ENCODE measurements at places on chromosomes 6 and 20.
A peak's percentile ranks its signal among the peaks of the same experiment; 100 is the strongest.

DNA sequence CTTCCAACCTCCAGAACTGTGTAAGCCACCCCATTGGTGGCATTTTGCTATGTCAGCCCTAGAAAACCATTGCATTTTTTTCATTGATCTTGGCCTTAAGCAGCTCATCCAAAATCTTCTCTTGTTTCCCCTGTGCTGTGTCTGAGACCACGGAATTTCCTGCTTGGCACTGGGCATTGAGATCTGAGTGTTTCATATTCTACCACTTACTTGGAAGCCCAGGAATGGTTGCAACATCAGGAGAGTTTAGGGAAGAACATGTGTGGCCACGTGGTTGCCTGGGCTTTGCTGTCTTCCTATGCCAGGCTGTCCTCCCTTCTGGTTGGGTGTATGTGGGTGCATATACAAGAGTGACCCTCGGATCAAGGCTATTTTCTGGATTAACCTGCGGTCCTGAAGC is 139.3 kb upstream of the PMEPA1 start:
- DNase-seq = no peak

- DNase-seq = no peak
Measured at GRCh38 chr6:138562691-138563090, 63.4 kb upstream of the NHSL1 start.

DNA sequence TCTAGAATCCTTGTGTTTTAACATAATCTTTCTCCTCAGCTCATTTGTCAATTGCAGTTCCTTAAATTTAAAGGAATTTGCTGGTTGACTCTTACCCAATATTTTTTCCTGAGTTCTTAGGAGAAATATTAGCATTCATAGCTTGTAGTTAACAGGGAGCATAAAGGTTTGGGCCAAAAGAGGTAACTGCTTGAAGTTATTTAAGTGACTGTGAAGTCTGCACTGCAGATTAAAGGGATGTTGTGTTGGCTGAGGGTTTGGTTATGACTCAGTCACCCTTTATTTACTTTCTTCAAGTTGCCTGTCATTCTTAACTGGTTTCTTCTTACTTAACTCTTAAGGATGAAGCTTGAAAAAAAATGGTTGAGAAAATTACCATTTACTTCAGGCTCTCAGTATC is 220.3 kb upstream of the LAMP5 start:
- no peak for DNase-seq

DNA sequence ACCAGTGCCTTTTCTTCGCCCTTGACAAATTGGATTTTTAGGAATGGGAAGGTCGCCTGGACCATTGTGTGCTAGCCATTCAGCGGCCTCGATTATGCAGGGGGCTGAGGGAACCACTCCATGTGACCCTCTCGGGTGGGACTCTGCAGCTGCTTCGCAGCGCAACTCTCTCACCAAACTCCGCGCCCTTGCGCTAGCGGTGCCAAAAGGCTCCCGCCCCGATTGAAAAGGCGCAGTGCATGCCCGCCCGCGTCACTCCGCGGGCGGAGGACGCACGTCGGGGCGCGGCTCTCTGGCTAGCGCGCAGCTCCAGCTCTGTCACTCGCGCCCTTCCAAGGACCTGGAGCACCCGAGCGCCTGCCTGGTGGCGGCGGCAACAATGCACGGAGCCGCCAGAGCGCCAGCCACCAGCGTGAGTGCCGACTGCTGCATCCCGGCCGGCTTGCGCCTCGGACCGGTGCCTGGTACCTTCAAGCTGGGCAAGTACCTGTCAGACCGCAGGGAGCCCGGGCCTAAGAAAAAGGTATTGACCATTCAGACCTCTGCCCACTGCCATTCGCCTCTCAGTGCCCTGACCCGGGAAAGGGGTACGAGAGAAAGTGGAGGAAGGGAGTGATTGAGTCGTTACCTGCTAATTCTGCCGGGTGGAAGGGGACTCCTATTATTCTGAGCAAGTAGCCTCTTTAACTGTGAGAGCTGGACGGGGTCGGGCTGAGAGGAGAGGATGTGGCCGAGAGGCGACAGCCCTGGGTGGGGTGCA is at the start of gene PRDM13:
Gene PRDM13 (plus strand): TSS at position 178 of the 760 bp plus-strand sequence. CDS start 202 bp downstream, at position 380.
- no peak for DNase-seq

GRCh38 chr6:13573669-13574110 is 711 bp upstream of the SIRT5 start:
- no peak for DNase-seq

DNA sequence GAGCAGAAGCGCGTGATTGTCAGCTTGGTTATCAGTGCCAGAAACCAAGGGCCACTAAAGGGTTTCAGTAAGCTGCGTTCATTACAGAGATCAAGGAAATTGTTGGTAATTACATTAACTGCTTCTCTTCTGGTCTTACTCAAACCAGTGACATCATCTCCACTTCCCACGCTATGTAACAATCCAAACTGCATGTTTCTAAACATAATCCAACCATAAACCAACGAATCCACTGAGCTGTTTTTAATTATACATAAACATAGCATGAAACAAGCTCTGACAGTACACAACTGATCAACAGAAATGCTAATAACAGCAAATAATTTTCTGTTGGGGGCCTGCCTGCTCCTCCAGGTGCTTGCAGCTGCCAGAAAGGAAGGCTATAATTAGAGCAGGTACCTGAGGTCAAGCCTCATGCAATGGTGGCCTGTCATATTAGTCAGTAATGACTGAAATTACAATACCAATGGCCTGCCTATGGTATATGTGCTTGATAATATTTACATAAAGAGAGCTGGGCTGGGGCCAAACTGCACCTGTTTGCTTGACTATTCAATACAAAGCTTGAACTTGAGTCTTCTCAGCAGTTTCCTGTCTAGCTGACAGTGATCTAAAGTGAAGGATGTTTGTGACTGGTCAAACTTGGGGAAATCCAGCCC is 40.1 kb downstream of the ILRUN start:
- peak; percentile 58 for DNase-seq

DNA sequence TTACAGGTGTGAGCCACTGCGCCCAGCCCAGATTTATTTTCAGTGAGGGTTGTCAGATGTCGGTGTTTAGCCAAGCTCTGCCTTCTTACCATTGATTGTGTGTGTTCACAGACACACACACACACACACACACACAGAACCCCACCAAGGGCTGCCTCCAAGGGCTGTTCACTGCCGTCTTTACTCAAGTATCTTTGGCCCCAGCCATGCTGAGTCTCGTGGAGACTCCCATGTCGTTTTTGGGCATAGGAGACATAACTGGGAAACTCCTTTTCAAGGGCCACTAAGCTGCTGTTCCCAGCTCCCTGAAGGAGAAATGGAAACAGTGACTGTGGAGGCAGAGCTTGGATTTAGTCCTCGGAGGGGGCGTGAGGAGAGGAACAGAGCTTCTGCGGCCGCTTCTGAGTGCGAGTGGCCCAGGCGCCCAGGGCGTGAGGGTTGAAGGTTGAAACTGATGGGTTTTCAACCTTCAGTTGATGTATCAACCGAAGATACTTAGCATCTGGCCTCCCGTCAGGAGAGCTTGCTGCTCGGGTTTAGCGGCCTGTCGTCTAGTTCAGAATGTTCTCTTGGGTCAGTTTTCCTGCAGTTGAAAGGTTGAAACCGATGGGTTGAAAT is 243.6 kb downstream of the TTLL2 start:
- no peak for DNase-seq

GRCh38 chr6:20364327-20364726 is 37.4 kb upstream of the E2F3 start:
- DNase-seq = no peak

- DNase-seq = no peak
Measured at GRCh38 chr20:7841971-7842310, 98.3 kb downstream of the HAO1 start.

- DNase-seq = peak; percentile 46
Measured at GRCh38 chr6:34791164-34791700, 651 bp upstream of the BLTP3A start.

- no peak for DNase-seq
Measured at GRCh38 chr6:120918137-120918536, 416.1 kb downstream of the TBC1D32 start.

- no peak for DNase-seq
Measured at GRCh38 chr6:116463301-116463700, 2.1 kb downstream of the CALHM6 start.

- DNase-seq = no peak
Measured at GRCh38 chr20:10654630-10655029, 19.2 kb downstream of the JAG1 start.

DNA sequence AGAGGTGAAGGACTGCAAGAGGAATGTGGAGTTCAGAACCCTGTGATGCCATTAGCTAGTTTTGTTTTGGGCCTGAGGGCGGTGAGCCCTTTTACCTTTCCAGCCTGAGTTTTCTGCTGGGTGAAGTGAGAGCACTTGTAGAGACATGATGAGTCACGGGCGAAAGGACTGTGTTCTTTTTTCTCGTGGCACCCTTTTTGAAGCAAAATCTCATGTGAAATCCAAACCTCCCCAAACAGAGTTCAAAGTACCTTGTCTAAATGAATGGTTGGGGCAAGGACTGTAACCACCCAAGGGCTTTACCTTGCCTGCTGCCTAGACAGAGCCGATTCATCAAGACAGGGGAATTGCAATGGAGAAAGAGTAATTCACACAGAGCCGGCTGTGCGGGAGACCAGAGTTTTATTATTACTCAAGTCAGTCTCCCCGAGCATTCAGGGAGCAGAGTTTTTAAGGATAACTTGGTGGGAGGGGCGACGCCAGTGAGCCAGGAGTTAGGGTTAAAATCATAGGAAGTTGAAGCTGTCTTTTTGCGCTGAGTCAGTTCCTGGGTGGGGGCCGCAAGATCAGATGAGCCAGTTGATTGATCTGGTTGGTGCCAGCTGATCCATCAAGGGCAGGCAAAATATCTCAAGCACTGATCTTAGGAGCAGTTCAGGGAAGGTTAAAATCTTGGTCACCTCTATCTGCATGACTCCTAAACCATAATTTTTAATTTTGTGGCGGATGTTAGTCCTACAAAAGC is 25.8 kb downstream of the SAMD5 start:
- DNase-seq = no peak

DNA sequence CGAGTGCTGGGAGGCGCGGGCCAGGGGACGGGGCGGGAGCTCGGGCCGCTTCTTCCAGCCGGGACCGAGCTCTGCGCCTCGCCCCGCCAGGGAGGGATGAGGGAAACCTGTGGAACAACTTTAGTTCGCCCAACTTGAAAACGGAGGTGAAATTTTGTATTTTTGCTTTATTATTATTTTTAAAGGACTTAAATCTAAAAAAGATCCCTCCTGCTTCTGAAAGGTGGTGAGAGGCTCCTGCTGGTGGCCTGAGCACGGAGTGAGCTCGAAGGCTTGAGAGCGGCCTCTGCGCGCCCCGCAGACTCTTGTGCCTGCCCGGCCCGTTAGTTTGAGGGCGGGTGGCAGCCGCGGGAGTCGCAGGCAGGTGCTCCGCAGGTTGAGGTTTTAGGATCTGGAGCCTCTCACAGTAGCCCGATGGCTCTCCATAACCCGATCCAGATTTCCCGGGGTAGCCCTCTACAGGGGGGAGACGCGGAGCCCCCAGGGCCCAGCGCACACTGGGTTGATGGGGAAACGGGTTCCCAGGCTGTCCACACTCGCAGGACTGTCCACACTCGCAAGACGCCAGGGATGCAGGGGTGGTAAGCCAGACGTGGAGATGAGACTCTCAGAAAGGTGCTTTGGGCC is 46.2 kb upstream of the SUPT3H start:
- peak; percentile 17 for DNase-seq

- no peak for DNase-seq
Measured at GRCh38 chr6:25332655-25333071, 53.5 kb downstream of the CARMIL1 start.

DNA sequence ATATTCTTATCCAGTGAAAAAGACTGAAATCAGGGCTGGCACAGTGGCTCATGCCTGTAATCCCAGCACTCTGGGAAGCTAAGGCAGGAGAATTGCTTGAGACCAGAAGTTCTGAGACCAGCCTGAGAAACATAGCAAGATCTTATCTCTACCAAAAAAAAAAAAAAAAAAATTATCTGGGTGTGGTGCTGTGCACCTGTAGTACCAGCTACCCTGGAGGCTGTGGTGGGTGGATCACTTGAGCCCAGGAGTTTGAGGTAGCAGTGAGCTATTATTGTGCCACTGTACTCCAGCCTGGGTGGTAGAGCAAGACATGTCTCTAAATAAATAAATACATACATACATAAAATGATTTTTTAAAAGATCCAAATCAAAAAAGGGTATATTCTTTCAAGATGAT is 6.3 kb downstream of the CALHM6 start:
- DNase-seq = no peak

GRCh38 chr6:97067045-97067444 is 142.5 kb downstream of the KLHL32 start:
- no peak for DNase-seq

GRCh38 chr20:11544029-11544678 is 373.5 kb upstream of the BTBD3 start:
- peak; percentile 2 for DNase-seq

- no peak for DNase-seq
Measured at GRCh38 chr6:71459162-71459561, 170.6 kb downstream of the OGFRL1 start.

DNA sequence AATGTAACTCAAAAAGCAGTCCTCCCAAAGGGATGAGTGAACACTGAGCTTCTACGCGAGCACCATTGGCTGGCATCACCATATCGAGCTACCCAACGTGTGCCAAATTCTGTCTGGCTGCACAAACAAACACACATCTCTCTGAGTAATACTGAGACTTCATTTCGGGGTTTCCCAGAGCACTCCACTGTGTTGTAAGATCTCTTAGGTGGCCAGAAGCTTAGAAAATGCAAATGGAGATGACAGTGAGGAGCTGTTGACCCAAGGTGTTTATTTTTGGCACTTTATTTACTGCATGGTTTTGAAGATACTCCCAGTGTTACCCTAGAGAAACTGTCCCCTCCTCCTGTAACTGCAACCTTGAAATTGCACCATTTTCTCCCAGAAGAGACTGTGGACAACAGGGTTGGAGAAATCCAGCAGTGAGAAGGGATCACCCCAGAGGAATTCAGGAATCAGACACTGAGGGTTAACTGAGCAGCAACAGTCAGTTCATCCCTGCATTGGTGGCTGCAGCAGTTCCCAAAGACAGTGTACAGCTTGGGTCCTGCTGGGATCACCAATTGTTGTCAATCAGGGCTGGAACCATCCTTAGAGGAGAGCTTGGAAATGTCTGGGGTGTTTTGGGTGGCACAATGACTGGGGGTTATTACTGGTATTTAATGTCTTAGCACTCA is 1.0 kb upstream of the RIPOR2 start:
- DNase-seq = peak; percentile 77

DNA sequence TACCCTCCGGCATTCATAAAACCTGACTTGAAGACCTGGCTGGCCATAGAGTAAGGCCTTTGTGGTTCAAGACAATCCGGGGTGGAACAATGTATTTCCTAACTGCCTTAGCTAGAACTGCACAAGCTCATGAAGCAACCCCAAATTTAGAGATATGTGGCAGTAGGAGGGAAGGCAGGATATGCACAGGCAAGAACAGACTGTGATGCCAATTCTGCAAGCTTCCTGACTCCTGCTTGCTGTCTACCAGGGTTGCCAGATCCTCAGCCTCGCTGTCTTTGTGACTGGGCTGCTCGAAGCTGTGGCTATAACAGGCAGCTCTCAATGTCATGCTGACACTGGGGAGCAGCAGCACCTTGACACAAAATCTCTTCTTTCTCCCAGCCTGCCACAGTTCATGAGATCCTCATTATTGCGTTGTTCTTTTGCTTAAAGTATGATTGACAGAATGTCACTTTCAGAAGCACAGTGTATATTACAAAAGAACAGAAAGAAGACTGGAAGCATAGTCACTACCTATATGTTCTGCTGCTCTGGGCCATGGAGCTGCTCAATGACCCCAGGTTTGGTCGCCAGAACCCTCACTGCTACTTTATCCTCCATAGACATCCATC is 18.3 kb upstream of the SHLD1 start:
- DNase-seq = no peak
